NCI-H2171 treated with DMSO at 0.1 percent for 48 hours (cell line): ENCODE measurements at places on chromosomes 5 and 9.
A peak's percentile ranks its signal among the peaks of the same experiment; 100 is the strongest.

DNA sequence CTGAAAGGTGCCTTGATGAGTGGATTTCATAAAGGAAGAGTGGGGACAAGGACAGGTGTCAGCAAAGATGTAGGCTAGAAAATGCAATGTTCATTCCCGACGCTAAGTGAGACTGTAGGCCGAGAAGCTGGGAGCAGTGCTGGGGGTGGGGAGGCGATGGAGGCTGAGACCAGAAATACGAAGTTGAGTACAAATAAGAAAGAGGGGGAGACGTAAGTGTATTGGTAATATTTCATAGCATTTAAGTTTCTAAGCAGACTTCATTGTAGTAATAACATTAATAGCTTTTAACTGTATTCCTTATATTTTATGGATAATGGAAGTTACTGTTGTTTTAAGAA, 11.0 kb downstream of the TRIP13 start:
- no peak for DNase-seq

- DNase-seq, result no peak
Measured at GRCh38 chr5:135456238-135457099, 4.3 kb upstream of the TIFAB start.

GRCh38 chr5:144142139-144142823, 28.2 kb downstream of the YIPF5 start:
- peak; percentile 66 for DNase-seq

DNA sequence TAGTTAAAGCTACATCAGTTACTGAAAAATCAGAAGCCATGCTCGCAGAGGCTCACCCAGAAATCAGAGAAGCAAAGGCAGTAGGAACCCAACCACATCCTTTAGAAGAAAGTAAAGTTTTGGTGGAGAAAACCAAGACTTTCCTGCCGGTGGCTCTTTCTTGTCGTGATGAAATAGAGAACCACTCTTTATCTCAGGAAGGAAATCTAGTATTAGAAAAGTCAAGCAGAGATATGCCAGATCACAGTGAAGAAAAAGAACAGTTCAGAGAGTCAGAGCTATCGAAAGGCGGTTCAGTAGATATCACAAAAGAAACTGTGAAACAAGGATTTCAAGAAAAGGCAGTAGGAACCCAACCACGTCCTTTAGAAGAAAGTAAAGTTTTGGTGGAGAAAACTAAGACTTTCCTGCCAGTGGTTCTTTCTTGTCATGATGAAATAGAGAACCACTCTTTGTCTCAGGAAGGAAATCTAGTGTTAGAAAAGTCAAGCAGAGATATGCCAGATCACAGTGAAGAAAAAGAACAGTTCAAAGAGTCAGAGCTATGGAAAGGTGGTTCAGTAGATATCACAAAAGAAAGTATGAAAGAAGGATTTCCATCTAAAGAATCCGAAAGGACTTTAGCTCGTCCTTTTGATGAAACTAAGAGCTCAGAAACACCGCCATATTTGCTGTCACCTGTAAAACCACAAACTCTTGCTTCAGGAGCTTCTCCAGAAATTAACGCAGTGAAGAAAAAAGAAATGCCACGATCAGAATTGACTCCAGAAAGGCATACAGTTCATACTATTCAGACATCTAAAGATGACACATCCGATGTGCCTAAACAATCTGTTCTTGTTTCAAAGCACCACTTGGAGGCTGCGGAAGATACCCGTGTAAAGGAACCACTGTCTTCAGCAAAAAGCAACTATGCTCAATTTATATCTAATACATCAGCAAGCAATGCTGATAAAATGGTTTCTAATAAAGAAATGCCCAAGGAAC, 47.2 kb downstream of the CMYA5 start:
- no peak for DNase-seq

DNA sequence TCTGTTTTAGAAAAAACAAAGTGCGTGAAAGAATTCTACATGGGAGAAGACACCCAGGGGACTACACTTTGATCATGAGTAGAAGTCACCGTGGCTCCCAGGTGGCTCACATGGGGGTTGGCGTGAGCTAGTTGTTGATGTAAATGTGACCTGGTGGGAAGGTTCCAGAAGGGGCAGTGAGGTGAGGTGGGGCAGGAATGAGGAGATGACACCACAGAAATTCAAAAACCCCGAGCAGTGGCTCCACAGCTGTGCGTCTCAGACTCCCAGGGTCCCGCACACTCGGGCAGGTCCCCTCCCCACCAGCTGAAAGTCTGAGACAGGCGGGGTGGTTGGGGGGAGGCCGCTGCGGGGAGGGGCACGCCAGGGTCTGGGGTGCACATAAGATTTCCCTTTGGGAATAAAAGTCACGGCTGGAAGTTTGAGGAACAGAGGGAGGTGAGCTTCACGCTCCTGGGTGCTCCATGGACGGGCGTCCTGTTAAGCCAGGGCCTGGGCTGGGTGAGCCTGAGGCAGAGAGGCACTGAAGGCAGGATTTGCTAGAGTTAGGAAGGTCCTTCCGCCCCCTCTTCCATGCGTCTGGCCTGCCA, 29.9 kb downstream of the GLT6D1 start:
- no peak for DNase-seq

- no peak for DNase-seq
Measured at GRCh38 chr5:121963392-121963791, 1.6 kb downstream of the SRFBP1 start.

DNA sequence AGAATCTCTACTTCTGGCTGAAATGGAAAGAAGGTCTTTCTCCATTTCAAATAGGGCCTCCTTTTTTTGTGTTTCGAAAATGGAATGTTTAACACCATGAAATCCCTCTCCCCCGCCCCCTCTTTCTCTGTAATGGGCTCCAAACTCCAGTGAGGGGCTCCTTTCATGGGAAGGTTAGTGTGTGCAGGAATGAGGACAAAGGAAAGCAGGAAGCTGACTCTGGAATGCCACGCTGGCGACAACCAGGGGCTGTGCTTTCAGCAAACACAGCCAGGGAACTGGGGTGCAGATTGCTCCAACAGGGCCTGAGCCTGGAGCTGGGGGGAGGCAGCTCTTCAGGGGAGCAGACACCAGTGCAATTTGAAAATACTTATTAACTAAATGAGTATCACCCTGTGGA, 82.8 kb downstream of the CRB2 start:
- no peak for DNase-seq
